A549 treated with AZD2906 at 1 μM for 4 hours (cell line): ENCODE measurements at places on chromosomes 6 and 20. TPM values are rescaled to one million over a fixed set of nuclear protein-coding genes. Genes with fewer than 3 reads are reported as not detected.

The NSFL1C gene
- 105 to 128 TPM (median 113 TPM) in 5 replicates for total RNA-seq

The RSPO3 gene
- total RNA-seq, result 59.5 to 80.5 TPM (median 63.8 TPM) in 5 replicates

The IL17F gene
- not detected in 5 replicates for total RNA-seq

The ULBP3 gene
- 3.7 to 4.6 TPM (median 4.2 TPM) in 5 replicates for total RNA-seq

The LY6G6C gene
- 0.08 to 0.14 TPM (median 0.09 TPM) in 3 of 5 replicates, not detected in the others for total RNA-seq

The ZNF318 gene
- 3.9 to 5.4 TPM (median 4.7 TPM) in 5 replicates for total RNA-seq

The MOXD1 gene
- 1.3 to 1.7 TPM (median 1.5 TPM) in 5 replicates for total RNA-seq

The SAPCD1 gene
- 1.6 to 4.2 TPM (median 3.1 TPM) in 5 replicates for total RNA-seq

The RSPH4A gene
- total RNA-seq, result 0.12 to 0.20 TPM (median 0.15 TPM) in 5 replicates

The CYP39A1 gene
- 0.03 to 0.07 TPM in 2 of 5 replicates, not detected in the others for total RNA-seq

The LAMA2 gene
- total RNA-seq, result 0.52 to 0.70 TPM (median 0.59 TPM) in 5 replicates

The FGD2 gene
- total RNA-seq, result not detected in 5 replicates

The MUC22 gene
- total RNA-seq, result 0.01 to 0.03 TPM (median 0.02 TPM) in 5 replicates

The MCCD1 gene
- not detected in 5 replicates for total RNA-seq

The ID4 gene
- total RNA-seq, result 0.48 to 1.0 TPM (median 0.86 TPM) in 5 replicates

The WFDC5 gene
- total RNA-seq, result 0.08 TPM in 1 of 5 replicates, not detected in the others

The PI16 gene
- total RNA-seq, result 0.03 to 0.07 TPM in 2 of 5 replicates, not detected in the others

The BTNL2 gene
- not detected in 5 replicates for total RNA-seq

The TFAP2D gene
- not detected in 5 replicates for total RNA-seq

The MRPS26 gene
- 106 to 165 TPM (median 157 TPM) in 5 replicates for total RNA-seq

The PGC gene
- total RNA-seq, result 0.09 to 0.38 TPM (median 0.16 TPM) in 5 replicates

The SAMD3 gene
- total RNA-seq, result not detected in 5 replicates

The SLC22A7 gene
- total RNA-seq, result not detected in 5 replicates

The ZNF311 gene
- total RNA-seq, result 0.08 to 0.24 TPM (median 0.12 TPM) in 5 replicates

The RNF217 gene
- 5.9 to 7.3 TPM (median 6.9 TPM) in 5 replicates for total RNA-seq

The MLIP gene
- total RNA-seq, result 0.09 TPM in 1 of 5 replicates, not detected in the others

The GJA10 gene
- not detected in 5 replicates for total RNA-seq

The MTO1 gene
- 8.8 to 10.4 TPM (median 9.5 TPM) in 5 replicates for total RNA-seq

The PCSK2 gene
- total RNA-seq, result not detected in 5 replicates

The ESR1 gene
- not detected in 5 replicates for total RNA-seq

The NKAIN2 gene
- total RNA-seq, result not detected in 5 replicates

The AVP gene
- not detected in 5 replicates for total RNA-seq

The EYA2 gene
- 1.8 to 2.6 TPM (median 2.3 TPM) in 5 replicates for total RNA-seq

The CGA gene
- total RNA-seq, result 0.34 to 0.58 TPM (median 0.37 TPM) in 5 replicates

The ACTL10 gene
- total RNA-seq, result not detected in 5 replicates

The ARHGAP40 gene
- total RNA-seq, result 0.05 to 0.09 TPM in 2 of 5 replicates, not detected in the others

The TGIF2 gene
- 3.1 to 4.3 TPM (median 3.7 TPM) in 5 replicates for total RNA-seq

The FAM209B gene
- 0.20 to 0.40 TPM (median 0.33 TPM) in 5 replicates for total RNA-seq

The VWA7 gene
- 1.3 to 1.9 TPM (median 1.5 TPM) in 5 replicates for total RNA-seq

The ZSCAN26 gene
- total RNA-seq, result 3.6 to 5.4 TPM (median 4.2 TPM) in 5 replicates

The OLIG3 gene
- total RNA-seq, result not detected in 5 replicates

The SGK1 gene
- total RNA-seq, result 91.0 to 141 TPM (median 91.5 TPM) in 5 replicates

The TOMM6 gene
- total RNA-seq, result 282 to 306 TPM (median 287 TPM) in 5 replicates

The BPIFB1 gene
- 0.03 to 0.15 TPM (median 0.07 TPM) in 5 replicates for total RNA-seq

The OXT gene
- total RNA-seq, result not detected in 5 replicates

The CTAGE9 gene
- total RNA-seq, result not detected in 5 replicates

The LYRM4 gene
- total RNA-seq, result 24.9 to 36.2 TPM (median 32.0 TPM) in 5 replicates

The TUBB1 gene
- 0.02 to 0.03 TPM (median 0.03 TPM) in 4 of 5 replicates, not detected in the other for total RNA-seq

The SOBP gene
- total RNA-seq, result 0.60 to 0.93 TPM (median 0.66 TPM) in 5 replicates

The SNAP25 gene
- total RNA-seq, result 13.3 to 18.4 TPM (median 16.2 TPM) in 5 replicates

The WFDC10B gene
- total RNA-seq, result not detected in 5 replicates

The F13A1 gene
- total RNA-seq, result not detected in 5 replicates

The SLC4A11 gene
- total RNA-seq, result 10.2 to 13.8 TPM (median 13.0 TPM) in 5 replicates

The HLA-DQA2 gene
- not detected in 5 replicates for total RNA-seq
